Renal cortex interstitium (tissue), 15 donors: ENCODE measurements at places on chromosomes 4 and X.

DNA sequence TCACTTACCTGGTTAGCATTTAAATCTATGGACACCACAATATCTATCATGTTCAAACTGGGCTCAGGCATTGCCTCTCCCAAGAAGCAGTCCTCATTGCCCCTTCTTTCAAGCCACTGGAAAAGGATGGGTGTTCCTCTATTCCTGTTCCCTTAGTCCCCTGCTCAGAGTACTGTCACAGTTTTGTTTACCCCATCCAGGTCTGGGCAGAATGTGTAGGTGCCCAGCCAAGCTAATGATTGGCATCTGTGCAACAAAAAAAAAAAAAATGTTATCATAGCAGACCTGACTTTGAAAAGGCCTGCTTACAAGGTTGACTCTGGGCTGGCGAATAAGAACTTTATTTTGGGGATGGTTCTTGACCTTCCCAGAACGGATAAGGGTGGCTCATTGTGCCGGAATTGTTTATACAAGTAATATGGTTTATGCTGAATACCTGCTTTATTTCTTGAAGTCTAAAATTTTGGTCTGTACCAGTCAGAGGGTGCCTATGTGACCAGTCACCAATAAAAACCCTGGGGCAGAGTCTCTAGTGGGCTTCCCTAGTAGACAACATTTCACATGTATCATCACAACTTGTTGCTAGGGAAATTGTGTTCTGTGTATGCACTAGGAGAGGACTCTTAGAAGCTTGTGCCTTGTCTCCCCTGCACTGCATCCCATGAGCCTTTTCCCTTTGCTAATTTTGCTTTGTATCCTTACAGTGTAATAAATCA is 47.9 kb downstream of the JADE3 start:
- DNase-seq: no peak

- DNase-seq: no peak
Measured at GRCh38 chr4:110653321-110654253, 30.7 kb upstream of the PITX2 start.

DNA sequence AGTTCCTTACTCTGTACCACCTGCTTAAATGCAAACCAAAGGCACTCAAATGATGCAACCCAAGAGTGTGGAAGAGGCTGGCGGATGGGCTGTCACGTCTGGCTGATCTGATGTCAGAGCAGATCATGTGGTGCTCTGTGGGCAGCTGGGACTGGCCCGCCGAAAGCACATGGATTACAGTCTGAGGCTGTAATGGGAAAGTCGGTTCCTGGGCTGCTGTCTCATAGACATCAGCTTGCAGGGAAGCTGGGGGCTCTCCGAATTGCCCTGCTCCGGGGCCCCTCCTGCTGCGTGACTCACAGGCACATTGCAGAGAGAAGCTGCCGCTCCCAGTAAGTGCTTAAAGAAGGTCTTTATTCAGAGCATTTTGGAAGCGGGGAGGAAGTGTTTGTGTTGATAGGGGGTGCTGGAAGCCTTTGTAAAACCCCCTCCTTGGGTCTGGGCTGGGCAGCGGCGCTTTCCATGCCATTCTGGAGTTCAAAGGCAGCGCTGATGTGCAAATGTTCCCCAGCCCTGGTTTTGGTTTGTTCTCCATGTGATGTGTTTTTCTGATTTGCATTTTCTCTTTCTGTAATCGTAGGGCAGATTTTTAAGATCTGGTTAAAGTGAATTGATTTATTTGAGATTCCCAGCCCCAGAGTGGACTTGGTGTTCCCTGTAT is 181.1 kb downstream of the LARP7 start:
- DNase-seq: peak; percentile 45

DNA sequence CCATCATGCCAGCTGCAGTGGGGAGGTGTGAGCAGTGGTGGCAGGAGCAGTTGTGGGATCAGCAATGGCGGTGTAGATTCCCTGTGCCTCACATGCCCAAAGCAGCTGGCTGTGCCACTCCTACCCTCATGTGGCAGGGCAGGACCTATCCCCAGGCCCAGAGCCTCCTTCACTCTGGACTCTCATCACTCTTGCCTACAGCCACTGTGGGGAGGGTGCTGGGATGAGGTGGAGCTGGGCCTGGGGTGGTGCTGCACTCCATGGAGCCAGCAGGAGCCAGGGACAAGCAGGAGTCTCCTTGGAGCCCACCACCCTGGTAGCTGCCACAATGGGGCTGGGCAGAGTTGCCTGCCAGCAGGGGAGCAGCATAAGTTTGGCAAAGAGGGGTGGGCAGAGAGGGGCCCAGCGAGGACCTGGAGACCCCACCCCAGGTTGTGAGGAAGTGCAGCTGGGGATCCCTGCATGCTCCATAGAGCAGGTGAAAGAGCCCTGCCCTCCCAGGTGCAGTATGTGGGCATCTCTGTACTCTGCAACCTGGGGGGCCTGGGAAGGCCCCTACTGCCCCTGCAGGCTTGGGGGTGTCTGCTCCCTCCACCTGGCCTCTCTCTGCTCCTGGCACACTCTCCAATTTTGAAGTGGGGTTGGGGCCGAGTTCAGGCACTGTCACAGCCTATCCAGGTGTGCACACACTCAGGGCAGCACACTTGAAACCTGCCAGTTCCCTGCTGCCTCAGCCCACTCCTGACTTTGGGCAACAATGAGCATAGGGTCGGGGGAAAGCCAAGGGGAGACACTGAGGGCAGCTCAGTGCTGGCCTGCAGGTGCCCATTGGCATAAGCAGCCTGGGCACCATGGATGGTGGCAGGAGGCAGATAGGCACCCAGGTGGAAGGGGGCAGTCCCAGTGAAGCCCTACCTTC is 74.0 kb upstream of the INTU start:
- no peak for DNase-seq

GRCh38 chrX:119607018-119607389 is 780 bp upstream of the NKRF start:
- DNase-seq: no peak

DNA sequence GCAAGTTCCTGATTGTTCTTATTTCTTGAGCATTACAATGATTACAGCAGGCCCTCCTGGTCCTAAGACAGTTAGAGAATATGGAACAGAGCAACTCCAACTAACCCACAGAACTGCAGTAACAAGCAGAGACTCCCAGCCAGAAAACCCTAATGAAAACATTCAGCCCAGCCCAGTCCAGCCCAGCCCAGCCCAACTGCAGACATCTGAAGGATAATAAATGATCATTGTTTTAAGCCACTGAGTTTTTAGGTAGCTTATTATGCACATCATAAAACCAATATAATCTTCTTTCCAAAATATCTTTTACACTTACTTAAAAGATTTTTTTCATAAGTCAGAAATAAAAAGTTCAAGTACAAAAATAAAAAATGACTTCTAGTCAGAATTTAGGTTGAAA is 51.3 kb downstream of the SPOCK3 start:
- no peak for DNase-seq

DNA sequence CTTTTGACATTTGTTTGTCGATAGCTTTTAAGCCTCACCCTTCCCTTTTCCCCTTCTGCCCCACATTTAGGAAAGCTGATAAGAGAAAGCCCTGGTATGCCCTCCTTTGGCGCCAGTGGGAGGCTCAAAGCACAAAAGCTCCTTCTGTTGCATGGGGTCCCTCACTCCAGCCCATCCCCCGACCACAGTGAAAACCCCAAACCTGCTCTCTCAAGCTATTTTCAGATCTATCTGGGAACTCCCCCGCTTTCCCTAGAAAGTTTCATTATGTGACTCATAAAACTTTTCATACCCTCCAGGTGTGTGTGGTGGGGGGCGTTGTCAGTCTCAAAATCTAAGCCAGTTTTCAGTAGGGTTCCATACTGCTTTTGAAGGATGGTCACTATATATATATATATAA is 259.0 kb upstream of the PCDH7 start:
- DNase-seq: no peak

DNA sequence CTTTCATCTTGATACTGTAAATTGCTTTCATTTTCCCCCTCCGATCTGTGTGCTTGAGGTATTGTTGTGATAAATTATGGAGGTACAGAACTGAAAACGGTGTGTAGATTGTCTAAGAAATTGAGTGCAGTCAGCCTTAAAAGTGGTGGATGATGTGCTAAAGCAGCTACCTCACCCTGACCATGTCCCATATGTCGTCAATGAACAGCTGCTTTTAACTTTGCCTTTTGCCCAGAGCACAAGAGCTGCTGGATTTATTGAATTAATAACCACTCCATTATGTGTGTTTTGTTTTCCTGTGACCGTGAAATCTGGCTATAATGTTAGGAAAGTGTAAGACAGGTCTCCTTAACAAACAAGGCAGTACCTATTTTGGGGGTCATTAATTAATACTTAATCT is 581.9 kb upstream of the PITX2 start:
- no peak for DNase-seq

- DNase-seq: no peak
Measured at GRCh38 chr4:152643153-152644035, 36.4 kb downstream of the TMEM154 start.

GRCh38 chr4:66805582-66805981 is 739.7 kb downstream of the CENPC start:
- DNase-seq: no peak

GRCh38 chrX:152926279-152926678 is 28.4 kb downstream of the ZNF185 start:
- DNase-seq: no peak

GRCh38 chr4:36722986-36723385 is 441.6 kb downstream of the DTHD1 start:
- no peak for DNase-seq

DNA sequence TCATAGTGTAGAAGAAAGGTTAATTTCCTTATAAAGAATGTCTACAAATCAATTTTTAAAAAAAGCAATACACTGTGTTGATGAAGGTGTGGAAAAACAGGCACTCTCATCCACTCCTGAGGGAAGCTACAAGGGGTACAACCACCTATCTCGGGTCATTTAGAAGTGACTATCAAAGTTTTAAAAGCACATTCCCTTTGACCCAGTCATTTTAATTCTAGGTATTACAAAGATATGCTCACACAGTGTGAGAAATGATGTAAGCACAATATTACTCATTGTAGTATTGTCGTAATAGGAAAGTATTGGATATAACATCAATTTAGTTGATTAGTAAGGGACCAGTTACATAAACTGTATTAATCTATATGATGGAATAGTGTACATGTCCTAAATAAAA is 7.4 kb upstream of the HCCS start:
- DNase-seq: no peak

- no peak for DNase-seq
Measured at GRCh38 chr4:7217474-7218321, 25.4 kb downstream of the SORCS2 start.

GRCh38 chr4:76203541-76203940 is 10.1 kb downstream of the SCARB2 start:
- DNase-seq: no peak

- no peak for DNase-seq
Measured at GRCh38 chr4:163808011-163808410, 313.5 kb downstream of the TMA16 start.

DNA sequence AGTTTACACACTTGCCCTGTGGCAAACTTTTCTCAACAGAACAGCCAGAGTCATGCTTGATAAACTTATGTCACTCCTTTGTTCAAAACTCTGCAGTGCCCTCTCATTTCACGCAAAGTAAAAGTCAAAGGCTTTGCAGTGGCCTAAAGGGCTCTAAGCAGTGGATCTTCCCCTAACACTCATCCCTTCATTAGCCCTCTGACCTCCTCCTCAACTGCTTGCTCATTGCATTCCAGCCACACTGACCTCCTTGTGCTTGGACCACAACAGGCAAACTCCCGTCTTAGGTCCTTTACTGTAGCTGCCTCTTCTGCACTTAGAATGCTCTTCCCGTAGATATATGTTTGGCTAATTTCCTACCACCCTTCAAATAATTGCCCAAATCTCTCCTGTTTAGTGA is 5.6 kb downstream of the PRDM5 start:
- DNase-seq: no peak

- DNase-seq: no peak
Measured at GRCh38 chr4:6951880-6952381, 42.3 kb downstream of the TBC1D14 start.

GRCh38 chrX:103586314-103586646 is 965 bp downstream of the TCEAL4 start:
- DNase-seq: no peak

- no peak for DNase-seq
Measured at GRCh38 chrX:34426334-34426733, 230.8 kb downstream of the TMEM47 start.

GRCh38 chrX:73847100-73847499 is 284.1 kb downstream of the CHIC1 start:
- DNase-seq: no peak

DNA sequence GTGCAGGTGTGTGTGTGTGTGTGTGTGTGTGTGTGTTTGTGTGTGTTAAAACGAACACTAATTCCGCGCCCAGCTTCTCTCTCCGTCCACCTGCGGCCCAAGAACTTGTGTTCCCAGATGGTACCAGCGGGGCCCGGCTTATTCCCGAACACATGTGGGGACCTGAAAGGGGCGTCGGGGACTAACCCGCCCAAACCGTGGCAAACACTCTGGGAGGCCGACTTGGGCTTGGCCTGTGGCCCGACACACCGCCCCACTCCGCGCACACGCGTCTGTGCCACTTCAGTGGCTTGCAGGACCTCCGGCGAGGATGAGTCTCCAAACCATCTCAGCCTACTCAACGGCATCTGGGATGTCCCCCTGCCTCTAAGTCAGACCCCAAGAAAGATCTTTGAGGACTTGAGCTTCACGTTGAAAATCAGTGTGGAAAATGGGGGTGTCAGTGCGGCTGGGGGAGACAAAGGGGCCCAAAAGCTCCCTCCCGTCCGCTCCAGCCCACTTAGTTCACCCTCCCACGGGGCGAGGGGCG is 790 bp upstream of the HHIP start:
- DNase-seq: no peak

DNA sequence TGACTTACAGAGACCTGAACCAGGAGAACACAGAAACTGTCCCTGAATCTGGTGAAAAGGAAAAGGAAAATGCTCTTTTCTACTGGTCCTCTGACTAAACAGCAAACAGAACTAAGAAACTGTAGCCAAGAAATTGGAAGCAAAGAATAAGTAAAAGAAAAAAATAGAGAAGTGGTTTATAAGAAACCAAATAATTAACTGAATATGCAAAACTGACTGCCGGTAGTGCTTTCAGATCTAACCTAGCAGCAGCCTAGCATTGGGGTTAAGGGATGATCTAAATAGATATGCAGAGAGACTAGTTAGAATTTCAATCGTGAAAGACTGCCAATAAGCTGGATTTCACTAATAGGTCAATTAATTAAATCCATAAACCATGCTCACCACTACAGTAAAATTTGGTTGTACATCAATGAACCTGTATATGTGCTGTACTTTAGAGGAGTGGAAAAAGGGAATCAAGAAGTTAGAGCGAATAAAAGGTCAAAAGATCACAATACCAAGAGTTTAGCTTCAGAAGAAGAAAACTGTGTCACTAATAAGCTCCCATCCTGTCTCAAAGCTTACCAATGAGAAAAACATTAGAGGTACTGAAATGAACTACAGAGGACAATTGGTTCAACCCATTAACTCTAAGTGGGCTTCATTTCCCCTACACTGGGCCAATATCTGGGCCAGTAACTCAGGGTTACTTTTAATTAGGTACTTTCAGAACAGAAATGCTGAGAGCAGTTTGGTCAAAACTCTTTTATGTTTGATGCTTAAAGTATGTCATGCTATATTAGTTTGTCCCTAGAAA is 53.6 kb downstream of the KLHL13 start:
- no peak for DNase-seq

GRCh38 chr4:109702950-109703663 is at the start of gene CASP6:
TSS of gene CASP6 (minus strand) at chr4:109703445. CDS start at chr4:109703395, 50 bp downstream.
- DNase-seq: peak; percentile 68

GRCh38 chr4:102858828-102859464 is 9.8 kb upstream of the CISD2 start:
- DNase-seq: no peak
